ENCODE measurements at places on chromosomes 5 and 9.

DNA sequence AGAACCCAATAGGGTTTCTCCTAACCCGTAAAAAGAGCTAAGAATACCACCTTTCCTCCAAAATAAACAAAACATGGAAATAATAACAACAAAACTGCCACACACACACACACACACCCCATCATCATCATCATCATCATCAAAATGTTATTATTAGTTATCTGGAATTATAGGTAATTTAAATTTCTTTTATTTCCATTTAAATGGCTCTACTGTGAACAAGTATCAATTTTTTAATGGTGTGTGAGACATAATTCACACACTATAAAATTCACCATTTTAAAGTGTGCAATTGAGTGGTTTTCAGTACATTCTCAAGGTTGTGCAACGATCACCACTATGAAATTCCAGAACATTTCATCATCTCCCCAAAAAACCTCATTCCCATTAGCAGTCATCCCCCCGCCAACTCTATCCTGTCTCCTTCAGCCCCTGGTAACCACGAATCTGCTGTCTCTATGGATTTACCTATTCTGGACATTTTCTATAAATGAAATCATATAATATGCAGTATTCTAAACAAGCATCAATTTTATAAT is 172.7 kb downstream of the ROR2 start:
- H3K4me1 ChIP-seq = peaks cover 41% of the 10 kb centered on the region
- H3K4me3 ChIP-seq = no peak overlapping the region
- H3K27me3 ChIP-seq = no peaks in the 10 kb centered on the region
- DNase-seq = no peak

DNA sequence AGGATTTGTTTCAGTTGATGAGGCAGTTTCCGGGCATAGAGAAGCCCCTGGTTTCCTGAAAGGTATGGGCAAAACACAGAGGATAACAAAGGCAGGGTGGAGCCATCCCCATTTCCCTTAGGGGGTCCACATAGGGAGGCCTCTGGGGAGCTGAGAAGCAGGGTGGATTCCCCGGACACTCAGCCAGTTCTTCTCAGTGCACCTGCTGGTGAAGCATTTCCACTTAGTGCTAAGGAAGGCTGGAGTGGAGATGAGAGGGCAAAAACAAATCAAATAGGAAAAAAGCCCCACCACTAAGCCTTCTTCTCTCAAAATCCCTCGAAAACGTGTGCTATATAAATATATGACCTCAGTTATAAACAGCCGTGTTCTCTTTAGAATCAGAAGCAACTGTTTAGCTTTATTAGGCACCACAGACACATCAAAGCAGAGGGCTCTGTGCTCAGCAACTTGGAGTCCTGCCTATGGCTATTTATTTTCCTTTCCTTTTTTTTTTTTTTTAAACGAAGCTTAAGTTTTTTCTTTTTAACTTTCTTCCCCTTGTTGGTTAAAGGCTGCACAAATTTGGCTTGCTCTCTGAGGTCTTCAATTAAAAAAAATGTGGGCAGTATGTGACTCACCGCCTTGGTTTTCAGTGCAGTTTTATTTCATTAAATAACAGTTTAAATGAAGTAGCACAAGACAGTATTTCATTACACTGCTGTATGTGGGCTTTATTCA is 67.7 kb downstream of the PRDM6 start:
- no peaks in the 10 kb centered on the region for H3K36me3 ChIP-seq
- H3K4me1 ChIP-seq = peaks cover 8% of the 10 kb centered on the region
- peaks cover 7% of the 10 kb centered on the region for H3K27me3 ChIP-seq
- no peak overlapping the region for H3K4me3 ChIP-seq
- no peak overlapping the region for H3K27ac ChIP-seq

- no peak overlapping the region for H3K27ac ChIP-seq
- H3K4me3 ChIP-seq = no peak overlapping the region
- DNase-seq = no peak
Measured at GRCh38 chr9:76302947-76303550, 91.2 kb downstream of the RFK start.

GRCh38 chr5:92371889-92372235 is 988.7 kb upstream of the ARRDC3 start:
- no peak overlapping the region for H3K27ac ChIP-seq
- peaks cover 11% of the 10 kb centered on the region for H3K4me1 ChIP-seq
- no peak overlapping the region for H3K4me3 ChIP-seq
- no peak for DNase-seq
- H3K27me3 ChIP-seq = no peaks in the 10 kb centered on the region
- no peaks in the 10 kb centered on the region for H3K36me3 ChIP-seq

GRCh38 chr5:180825768-180826525 is 23.3 kb upstream of the MGAT1 start:
- H3K36me3 ChIP-seq = peaks cover 31% of the 10 kb centered on the region
- no peak for DNase-seq

DNA sequence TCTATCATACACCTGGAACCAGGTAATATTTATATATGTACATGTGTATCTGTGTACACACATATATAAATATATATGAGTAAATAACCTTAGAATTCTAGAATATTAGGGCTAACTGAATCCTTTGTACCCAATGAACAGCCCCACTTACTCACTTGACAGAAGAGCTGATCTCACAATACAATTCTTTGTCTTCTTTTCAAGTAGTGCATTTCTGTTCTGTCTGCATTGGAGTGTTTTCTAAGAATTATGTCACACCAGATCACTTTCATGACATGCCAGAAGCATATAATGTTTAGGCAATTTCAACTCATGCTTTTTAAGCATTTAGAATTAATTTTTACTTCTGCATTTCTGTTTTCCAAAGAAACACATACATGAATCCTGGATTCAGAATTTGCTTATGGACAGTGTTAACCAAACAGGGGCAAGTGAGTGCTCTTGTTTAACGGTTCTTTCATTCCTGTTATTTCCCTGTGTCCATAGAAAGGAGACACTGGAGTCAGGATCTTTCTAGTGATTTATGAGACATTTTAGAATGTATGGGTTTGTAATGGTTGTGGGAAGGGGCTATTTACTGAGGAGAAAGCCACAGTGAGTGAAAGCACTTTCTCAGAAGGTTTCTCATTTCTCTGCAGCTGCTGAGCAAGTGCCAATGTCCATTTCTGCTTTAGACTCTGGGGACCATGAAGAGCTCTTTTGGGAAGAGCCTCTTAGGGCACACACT is 123.2 kb downstream of the RMI1 start:
- peaks cover 51% of the 10 kb centered on the region for H3K27me3 ChIP-seq
- 0 out of 2 replicates have a peak, but pooled peaks cover 4% of the 10 kb centered on the region for H3K4me1 ChIP-seq
- H3K4me3 ChIP-seq = no peak overlapping the region
- no peaks in the 10 kb centered on the region for H3K36me3 ChIP-seq

DNA sequence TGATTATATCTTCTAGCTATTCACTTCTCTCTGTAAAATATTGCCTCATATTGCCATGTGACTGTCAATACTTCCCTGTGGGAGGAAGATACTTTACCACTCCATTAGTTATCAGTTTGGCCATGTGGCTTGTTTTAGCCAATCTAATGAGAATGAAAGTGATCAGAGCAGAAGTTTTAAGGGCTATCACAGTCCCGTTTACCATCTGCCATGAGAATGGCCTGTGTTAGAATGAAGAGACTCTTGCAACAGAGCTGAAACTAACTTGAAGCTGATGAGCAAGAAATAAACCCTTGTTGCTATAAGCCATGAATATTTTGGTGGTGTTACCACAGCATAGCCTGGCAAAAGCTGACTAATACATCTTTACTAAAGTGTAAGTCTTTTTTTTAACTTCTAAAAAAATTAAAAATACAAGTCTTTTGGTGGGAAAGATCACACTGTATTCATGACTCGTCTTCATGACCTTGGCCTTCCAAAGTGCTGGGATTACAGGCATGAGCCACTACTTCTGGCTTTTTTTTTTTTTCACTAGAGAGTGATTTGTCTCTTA is 68.0 kb upstream of the CTNNA1 start:
- no peak overlapping the region for H3K27ac ChIP-seq
- DNase-seq = no peak
- peaks cover 15% of the 10 kb centered on the region for H3K27me3 ChIP-seq
- peaks cover 19% of the 10 kb centered on the region for H3K36me3 ChIP-seq
- H3K4me3 ChIP-seq = no peak overlapping the region

DNA sequence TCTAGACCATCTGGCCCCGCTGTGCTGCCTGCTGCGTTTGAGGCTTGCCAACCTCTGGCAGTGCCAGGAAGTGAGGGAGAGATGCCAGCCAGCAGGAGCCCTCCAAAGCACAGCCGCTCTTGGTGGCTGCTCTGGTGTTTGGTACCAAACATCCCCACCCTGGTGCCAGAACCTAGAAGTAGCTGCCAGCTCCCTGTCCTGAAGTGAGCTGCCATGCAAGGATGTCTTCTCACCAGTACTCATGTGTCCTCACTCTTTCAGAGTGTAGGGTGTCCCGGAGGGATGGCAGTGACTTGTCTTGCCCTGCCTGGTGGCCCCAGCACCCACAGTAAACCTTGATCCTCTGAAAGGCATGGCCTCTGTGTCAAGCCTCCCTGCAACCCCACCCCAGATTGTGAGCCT is 43.4 kb downstream of the AMBP start:
- no peak for DNase-seq
- 0 out of 2 replicates have a peak overlapping the region, but pooled peaks have one; percentile 53 for H3K27ac ChIP-seq
- peaks cover 14% of the 10 kb centered on the region for H3K4me1 ChIP-seq

GRCh38 chr5:7667216-7667767 is 183.6 kb downstream of the CFAP90 start:
- H3K27me3 ChIP-seq = no peaks in the 10 kb centered on the region
- H3K27ac ChIP-seq = peak overlapping the region; percentile 42

GRCh38 chr5:74594137-74595040 is 46.1 kb downstream of the ENC1 start:
- H3K36me3 ChIP-seq = no peaks in the 10 kb centered on the region
- peaks cover 42% of the 10 kb centered on the region for H3K4me1 ChIP-seq
- no peak overlapping the region for H3K4me3 ChIP-seq
- no peaks in the 10 kb centered on the region for H3K27me3 ChIP-seq

DNA sequence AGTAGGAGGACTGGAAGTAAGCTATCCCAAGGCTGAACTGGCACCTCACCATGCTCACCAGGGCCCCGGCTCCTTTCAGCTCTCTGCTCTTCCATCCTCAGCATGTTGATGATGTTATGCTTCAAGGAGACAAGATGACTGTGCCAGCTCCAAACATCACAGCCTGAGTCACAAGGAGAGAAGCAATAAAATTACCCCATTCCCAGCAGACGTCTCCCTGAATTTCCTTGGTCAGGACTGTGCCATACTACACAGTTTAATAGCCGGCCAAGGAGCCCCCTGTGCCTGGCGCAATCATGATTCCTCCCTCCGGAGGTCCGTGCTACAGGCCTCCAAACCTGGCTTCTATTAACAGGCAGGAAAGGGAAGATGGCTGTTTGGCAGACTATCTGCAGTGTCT is 51.2 kb upstream of the ROR2 start:
- H3K27me3 ChIP-seq = peaks cover 2% of the 10 kb centered on the region
- peaks cover 3% of the 10 kb centered on the region for H3K4me1 ChIP-seq
- H3K4me3 ChIP-seq = no peak overlapping the region
- no peak overlapping the region for H3K27ac ChIP-seq

DNA sequence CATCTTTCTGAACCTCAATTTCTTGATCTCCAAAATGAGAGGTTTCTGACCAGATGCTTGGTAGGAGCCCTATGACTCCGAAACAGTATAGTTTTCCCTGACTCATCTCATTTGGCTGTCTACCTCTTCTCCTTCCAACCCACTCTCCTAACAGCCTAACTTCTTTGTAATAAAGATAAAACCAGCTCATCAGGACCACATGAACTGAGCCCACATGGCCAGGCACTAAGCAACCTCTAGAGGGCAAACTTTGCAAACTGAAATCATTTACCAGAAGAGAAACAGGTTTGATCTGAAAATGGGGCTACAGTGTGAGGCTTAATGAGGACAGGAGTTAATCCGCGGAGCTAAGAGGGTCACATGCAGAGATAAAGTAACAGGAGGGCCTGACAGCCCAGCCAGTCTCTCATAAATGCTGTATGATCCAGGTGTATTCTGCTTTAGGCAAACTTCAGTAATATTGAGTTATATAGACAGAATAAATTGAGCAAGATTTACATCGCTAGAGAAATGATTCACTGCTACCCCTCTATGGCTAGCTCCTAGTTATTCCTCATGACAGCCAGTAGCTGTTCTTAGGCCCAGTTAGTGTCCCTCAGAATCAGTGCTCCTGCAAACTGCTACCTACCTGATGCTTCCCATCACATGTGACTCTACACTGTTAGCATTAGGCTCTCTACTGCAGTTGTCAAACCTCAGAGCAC is 64.6 kb downstream of the ABCA1 start:
- peak overlapping the region; percentile 34 for H3K4me3 ChIP-seq
- DNase-seq = peak; percentile 54
- H3K36me3 ChIP-seq = peaks cover 2% of the 10 kb centered on the region
- H3K27ac ChIP-seq = peak overlapping the region; percentile 79

- H3K4me1 ChIP-seq = no peaks in the 10 kb centered on the region
- H3K4me3 ChIP-seq = no peak overlapping the region
- no peaks in the 10 kb centered on the region for H3K27me3 ChIP-seq
- no peak overlapping the region for H3K27ac ChIP-seq
- DNase-seq = no peak
Measured at GRCh38 chr5:57531333-57531732, 48.7 kb upstream of the ACTBL2 start.

- no peaks in the 10 kb centered on the region for H3K36me3 ChIP-seq
- H3K4me3 ChIP-seq = no peak overlapping the region
- H3K27me3 ChIP-seq = no peaks in the 10 kb centered on the region
- no peak overlapping the region for H3K27ac ChIP-seq
- no peak for DNase-seq
Measured at GRCh38 chr9:136679431-136679941, 7.8 kb downstream of the AGPAT2 start.

- H3K4me1 ChIP-seq = peaks cover 18% of the 10 kb centered on the region
- peaks cover 20% of the 10 kb centered on the region for H3K27me3 ChIP-seq
- no peaks in the 10 kb centered on the region for H3K36me3 ChIP-seq
- peak; percentile 62 for DNase-seq
- no peak overlapping the region for H3K27ac ChIP-seq
Measured at GRCh38 chr5:181088289-181088688, 42.7 kb downstream of the OR2V1 start.

DNA sequence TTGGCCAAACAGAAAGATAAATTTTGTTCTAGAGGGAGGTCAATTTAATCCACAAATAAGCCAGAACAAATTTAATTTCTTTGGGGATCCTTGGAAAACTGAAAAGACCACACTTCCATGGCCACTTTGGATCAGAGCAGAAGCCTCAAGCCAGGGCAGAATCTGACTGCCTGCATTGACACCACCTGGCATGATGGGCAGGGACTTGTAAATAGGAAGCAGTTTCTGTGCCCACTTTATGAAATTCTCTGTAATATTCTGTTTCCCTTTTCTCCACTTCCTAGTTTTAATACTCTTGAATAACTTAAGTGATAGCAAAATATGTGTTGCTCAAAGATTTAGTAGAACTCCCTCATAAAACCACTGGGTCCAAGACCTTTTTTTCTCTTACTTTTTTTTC is 6.7 kb upstream of the TMEM252 start:
- H3K27ac ChIP-seq = no peak overlapping the region
- no peaks in the 10 kb centered on the region for H3K4me1 ChIP-seq
- no peak overlapping the region for H3K4me3 ChIP-seq
- no peaks in the 10 kb centered on the region for H3K36me3 ChIP-seq

Measured in WTC11 (cell line).